A172 (cell line): ENCODE measurements at places on chromosomes 1 and 21.

GRCh38 chr1:244065960-244066388 is 14.9 kb downstream of the ZBTB18 start:
- DNase-seq = no peak

DNA sequence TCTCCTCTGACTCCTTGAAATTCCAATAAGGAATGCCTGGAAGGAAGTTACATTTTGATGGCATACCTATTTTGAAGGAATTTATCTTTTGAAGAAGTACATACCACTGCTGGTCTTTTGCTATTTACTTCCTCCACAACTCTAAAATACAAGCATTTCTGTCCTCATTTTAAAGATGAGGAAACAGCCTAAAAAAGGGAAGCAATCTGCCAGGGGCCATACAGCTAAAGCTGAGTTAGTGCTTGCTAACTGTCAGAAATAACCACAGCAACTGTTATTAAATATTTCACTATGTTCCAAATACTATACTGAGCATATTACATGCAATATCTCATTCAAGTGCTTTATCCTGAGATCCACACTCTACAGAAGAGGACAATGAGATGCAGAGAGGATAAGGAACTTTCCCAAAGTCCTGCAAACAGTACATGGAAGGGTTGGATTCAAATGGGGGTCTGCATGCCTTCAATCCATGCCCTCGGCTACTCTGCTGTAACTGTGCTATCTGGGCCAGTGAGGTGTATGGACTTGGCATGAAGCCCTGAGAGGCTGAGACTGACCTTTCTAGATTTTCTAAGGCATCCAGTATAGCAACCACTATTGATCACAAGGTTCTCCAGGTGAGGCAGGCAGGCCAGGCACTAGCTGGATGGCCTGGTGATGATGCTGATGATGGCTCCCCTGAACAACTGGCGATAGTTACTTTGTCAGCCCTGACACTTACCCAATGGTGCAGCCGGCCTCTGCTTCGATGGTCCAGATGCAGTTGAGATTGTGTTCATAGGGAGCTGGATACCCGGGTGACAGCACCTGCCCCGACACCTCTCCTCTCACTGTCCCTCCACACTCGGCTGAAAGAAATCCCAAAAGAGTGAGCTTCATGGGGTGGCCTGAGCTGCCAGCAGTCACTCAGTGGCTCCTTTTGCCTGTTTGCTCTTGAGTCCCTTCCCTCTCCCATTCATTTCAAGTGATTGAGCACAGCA is 171.4 kb upstream of the HMGB4 start:
- no peak for DNase-seq

DNA sequence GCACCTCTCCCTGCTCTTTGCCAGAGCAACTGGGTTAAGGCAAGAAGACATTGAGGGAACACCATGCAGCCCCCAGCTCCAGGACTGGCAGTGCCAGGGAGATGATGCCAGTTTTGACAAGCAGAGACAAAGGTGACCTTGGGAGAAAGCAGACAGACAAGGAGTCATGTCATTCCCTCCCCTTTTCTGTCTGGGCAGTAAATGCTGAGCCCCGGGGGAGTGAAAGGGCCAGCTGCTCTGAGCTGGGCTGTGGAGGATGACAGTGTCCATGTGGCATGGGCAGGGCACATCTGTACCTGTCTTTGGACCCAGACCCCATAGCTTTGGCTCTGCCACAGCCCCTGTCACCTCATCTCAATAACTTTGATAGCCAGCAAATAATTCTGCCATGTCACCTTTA is 24.2 kb downstream of the PLEKHA6 start:
- DNase-seq = no peak

DNA sequence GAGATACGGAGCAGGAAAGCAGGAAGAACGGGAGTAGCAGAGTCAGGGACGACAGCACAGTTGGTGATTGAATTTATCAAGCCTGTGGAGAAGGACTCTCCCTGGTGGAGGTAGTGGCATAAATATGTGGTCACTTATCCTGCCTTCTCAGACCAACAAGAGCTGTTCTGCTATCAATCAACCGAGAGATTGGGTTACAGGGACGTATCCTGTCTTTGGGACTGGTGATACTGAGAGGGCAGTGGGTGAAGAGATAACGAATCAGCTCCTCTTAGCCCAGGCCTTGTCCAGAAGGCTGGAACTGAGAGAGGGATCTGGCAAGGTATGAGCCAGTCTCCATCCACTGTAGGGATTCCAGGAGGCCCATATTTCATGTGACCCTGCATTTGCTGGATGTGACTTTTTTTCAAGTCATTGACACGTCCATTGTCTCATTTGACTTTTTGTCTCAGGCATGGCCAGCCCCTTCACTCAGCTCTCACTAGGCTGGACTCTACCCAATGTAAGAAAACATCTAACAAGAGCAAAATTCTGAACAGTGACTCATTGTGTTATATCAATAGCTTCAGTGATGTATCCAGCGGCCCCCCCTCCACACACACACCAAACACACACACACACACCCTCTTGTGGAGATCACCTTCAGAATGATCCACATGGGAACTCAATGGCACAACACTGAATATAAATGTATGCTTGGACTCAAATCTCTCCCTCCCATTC is 11.3 kb downstream of the C1orf116 start:
- no peak for DNase-seq

DNA sequence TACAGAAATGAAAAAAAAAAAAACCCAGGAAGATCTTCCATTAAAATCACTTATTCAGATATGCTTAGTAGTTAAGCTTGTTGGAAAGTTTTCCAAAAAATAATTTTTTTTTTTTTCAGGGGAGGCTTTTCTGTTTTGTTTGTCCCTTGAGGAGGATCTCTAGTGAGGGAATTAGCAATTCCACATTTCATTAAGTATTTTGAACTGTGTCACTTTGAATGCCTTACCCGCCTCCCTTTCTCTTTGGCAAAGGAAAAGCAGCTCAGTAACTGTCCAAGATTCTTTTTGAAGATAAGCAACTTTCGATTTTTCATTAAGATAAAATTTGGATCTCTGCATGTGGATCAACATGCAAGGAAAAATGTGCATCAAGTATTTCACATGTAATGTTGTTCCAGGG is 1.8 kb downstream of the NTNG1 start:
- no peak for DNase-seq

GRCh38 chr1:86705665-86705985 is 1.2 kb downstream of the SH3GLB1 start:
- no peak for DNase-seq

- peak; percentile 81 for DNase-seq
Measured at GRCh38 chr1:1305300-1306069, 2.2 kb downstream of the ACAP3 start.

- no peak for DNase-seq
Measured at GRCh38 chr1:91805311-91805801, 80.6 kb downstream of the TGFBR3 start.

- DNase-seq = no peak
Measured at GRCh38 chr1:24594328-24594598, 38.4 kb downstream of the NCMAP start.

- no peak for DNase-seq
Measured at GRCh38 chr1:58786184-58786926, 2.5 kb upstream of the JUN start.

GRCh38 chr1:215718575-215719287 is 151.6 kb downstream of the KCTD3 start:
- DNase-seq = peak; percentile 12

DNA sequence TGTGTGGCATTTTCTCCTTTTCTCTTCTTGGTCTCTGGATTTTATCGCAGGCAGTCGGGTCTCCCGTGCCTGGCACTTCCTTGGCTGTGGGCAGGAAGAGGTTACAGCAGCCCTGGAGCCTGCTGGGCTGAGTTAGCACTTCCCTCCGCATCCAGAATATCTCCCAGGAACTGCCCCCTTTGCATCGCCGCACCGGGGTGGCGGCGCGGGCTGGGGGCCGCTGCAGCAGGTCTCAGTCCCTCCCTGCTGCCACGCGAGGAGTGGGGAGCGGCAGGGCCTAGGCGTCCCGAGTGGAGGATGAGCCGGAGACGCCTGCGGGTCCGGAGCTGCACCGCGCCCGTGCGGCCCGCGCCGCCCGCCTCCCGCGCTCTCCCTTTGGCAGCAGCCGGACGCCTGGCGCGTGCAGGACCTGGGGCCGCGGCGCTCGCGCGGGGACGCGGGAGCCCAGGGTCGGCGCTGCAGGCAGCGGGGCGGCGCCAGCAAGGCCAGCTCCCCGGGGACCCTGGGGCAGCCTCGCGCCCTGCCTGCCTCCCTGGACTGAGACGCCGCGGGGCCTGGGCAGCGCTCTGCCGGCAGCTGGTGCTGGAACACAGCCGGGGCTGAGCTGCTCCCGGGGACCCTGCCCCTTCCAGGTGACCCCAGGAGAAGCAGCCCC is 192.8 kb downstream of the PRDM2 start:
- no peak for DNase-seq
